ENCODE measurements at places on chromosomes 3 and 15. TPM values are rescaled to one million over a fixed set of nuclear protein-coding genes. Genes with fewer than 3 reads are reported as not detected.

FILIP1L gene
- total RNA-seq: 0.45 TPM

ZNF620 gene
- 7.5 TPM for total RNA-seq

XCR1 gene
- not detected for total RNA-seq

PRSS50 gene
- 4.1 TPM for total RNA-seq

SAMMSON gene
- not detected for total RNA-seq

PRR20G gene
- total RNA-seq: not detected

TM4SF18 gene
- 0.33 TPM for total RNA-seq

GRCh38 chr3:189500798-189501495 lies 130.2 kb upstream of the TP63 start:
- DNase-seq: no peak
- H3K27ac ChIP-seq: no peak overlapping the region
- H3K4me3 ChIP-seq: no peak overlapping the region
- no peaks in the 10 kb centered on the region for H3K36me3 ChIP-seq
- H3K4me1 ChIP-seq: no peaks in the 10 kb centered on the region

GRCh38 chr3:154783521-154783931 lies 296.6 kb upstream of the MME start:
- H3K27me3 ChIP-seq: no peaks in the 10 kb centered on the region
- peak; percentile 6 for DNase-seq
- no peaks in the 10 kb centered on the region for H3K4me1 ChIP-seq
- no peak overlapping the region for H3K4me3 ChIP-seq

DNA sequence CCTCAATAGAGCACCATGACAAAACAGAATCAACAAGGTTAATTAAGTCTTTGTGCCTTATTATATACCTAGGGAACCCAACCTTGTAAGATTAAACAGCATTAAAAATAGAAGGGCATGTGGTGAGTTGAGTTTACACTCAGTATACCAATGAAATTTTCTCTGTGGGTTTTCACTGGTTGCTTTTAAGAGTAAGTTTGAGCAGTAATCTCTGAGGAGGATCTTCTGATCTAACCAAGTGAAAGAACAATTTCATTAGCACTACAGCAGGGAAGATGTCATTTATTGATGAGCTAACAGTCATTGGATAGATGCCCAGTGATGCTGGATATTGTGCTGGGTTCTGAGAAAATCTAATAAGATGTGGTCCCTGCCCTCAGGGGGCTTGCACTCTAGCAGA lies 26.9 kb upstream of the AKAP13 start:
- no peak overlapping the region for H3K4me3 ChIP-seq
- peaks cover 15% of the 10 kb centered on the region for H3K4me1 ChIP-seq
- no peaks in the 10 kb centered on the region for H3K36me3 ChIP-seq
- no peaks in the 10 kb centered on the region for H3K27me3 ChIP-seq
- no peak overlapping the region for H3K27ac ChIP-seq

- no peak overlapping the region for H3K4me3 ChIP-seq
- H3K27ac ChIP-seq: no peak overlapping the region
- no peaks in the 10 kb centered on the region for H3K36me3 ChIP-seq
Observed at GRCh38 chr3:186239321-186239720, 122.7 kb downstream of the DGKG start.

DNA sequence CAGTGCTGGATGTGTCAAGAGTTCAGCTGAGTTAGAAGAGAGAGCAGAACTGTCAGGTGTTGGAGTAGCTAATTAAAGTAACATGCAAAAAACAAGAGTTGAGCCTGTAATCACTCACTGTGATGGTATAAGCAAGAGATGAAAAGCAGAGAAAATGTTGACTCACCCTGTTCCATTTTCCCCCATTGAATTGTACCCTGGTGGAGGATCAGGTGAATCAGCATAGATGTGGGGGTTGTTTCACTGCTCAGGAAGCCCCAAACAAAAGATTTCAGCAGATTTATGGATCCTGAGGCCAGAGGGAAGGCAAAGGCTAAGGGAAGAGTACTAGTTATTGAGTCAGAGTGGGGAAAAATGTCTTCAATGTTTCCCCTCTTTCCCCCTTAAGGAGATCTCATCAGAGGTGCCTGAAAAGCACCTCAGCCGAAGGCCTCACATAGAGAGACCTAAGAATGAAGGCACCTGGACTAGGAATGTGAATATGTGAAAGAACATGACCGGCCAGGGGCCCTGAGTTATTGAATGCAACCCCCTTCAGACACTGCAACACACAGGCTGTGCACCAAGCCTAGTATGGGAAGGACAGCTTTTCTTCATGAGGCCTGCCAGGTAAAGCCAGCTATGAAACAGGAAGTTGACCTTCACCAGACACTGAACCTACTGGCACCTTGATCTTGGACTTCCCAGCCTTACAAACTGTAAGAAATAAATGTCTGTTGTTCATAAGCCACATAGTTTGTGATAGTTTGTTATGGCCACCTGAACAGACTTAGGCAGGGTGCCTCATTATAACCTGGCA lies 90.1 kb downstream of the TMCO5A start:
- no peaks in the 10 kb centered on the region for H3K36me3 ChIP-seq
- H3K4me1 ChIP-seq: peaks cover 12% of the 10 kb centered on the region
- no peak for DNase-seq
- no peaks in the 10 kb centered on the region for H3K27me3 ChIP-seq
- no peak overlapping the region for H3K4me3 ChIP-seq

DNA sequence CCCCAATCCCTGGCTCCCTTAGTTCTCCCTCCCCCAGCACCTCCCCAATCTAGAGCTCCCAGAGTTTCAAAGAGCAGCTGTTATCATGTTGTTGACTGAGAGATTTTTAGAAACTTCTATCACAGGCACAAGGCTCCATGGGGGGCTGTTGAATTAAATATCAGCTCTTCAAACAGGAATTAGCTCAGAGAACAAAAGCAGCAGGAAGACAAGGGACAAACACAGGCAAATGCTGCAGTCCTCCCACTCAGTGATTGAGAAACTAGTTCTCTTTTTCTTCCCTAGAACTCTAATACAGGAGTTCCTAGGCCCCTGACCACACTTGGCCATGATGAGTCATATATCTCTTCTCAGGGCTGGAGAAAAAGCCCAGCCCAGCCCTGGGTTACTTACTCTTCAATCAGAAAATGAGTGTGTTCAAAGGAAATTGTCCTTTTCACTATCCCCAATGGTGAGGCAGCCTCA lies 262.1 kb downstream of the IGSF11 start:
- DNase-seq: no peak
- H3K36me3 ChIP-seq: no peaks in the 10 kb centered on the region
- no peaks in the 10 kb centered on the region for H3K4me1 ChIP-seq

GRCh38 chr3:142065932-142066331 lies 83.4 kb downstream of the TFDP2 start:
- H3K36me3 ChIP-seq: no peaks in the 10 kb centered on the region
- no peaks in the 10 kb centered on the region for H3K27me3 ChIP-seq
- no peak overlapping the region for H3K4me3 ChIP-seq
- H3K4me1 ChIP-seq: no peaks in the 10 kb centered on the region
- no peak for DNase-seq
- H3K27ac ChIP-seq: no peak overlapping the region

GRCh38 chr3:194987571-194988494 lies 283.1 kb downstream of the XXYLT1 start:
- no peaks in the 10 kb centered on the region for H3K27me3 ChIP-seq
- no peak overlapping the region for H3K4me3 ChIP-seq
- H3K27ac ChIP-seq: no peak overlapping the region
- H3K4me1 ChIP-seq: peaks cover 4% of the 10 kb centered on the region

GRCh38 chr15:101242160-101242998 lies 9.5 kb downstream of the CHSY1 start:
- H3K4me1 ChIP-seq: peaks cover 47% of the 10 kb centered on the region
- no peak overlapping the region for H3K4me3 ChIP-seq
- no peaks in the 10 kb centered on the region for H3K27me3 ChIP-seq
- H3K27ac ChIP-seq: no peak overlapping the region
- no peaks in the 10 kb centered on the region for H3K36me3 ChIP-seq

- H3K27ac ChIP-seq: no peak overlapping the region
- H3K36me3 ChIP-seq: no peaks in the 10 kb centered on the region
- H3K4me3 ChIP-seq: no peak overlapping the region
- H3K4me1 ChIP-seq: no peaks in the 10 kb centered on the region
Observed at GRCh38 chr3:161069511-161070251, 35.5 kb downstream of the B3GALNT1 start.

GRCh38 chr3:60585918-60586317 lies 665.3 kb downstream of the FHIT start:
- no peaks in the 10 kb centered on the region for H3K4me1 ChIP-seq
- peaks cover 3% of the 10 kb centered on the region for H3K27me3 ChIP-seq
- H3K36me3 ChIP-seq: no peaks in the 10 kb centered on the region
- H3K27ac ChIP-seq: no peak overlapping the region

DNA sequence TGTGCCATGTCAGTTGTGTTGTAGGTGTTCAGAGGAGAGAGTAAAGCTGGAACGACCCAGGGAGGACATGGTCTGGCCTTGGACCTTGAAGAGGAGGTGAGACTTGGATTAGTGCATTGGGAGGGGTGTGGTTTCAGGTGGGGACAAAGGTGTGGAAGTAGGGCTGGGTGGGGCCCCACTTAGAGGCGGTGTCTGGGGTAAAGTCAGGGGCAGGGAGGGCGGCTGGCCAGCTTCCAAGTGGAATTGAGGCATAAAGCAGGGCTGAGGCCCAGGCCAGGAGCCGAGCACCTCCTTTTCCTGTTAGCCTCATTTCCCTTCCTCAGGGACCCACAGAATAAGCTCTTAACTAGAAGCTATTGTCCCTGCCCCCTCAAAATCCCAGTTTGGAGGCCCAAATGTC lies 36.2 kb upstream of the FLNB start:
- no peak overlapping the region for H3K4me3 ChIP-seq
- DNase-seq: no peak
- H3K27me3 ChIP-seq: no peaks in the 10 kb centered on the region
- no peak overlapping the region for H3K27ac ChIP-seq

GRCh38 chr3:123292321-123293310 lies 90.9 kb downstream of the SEC22A start:
- peaks cover 20% of the 10 kb centered on the region for H3K36me3 ChIP-seq
- no peaks in the 10 kb centered on the region for H3K4me1 ChIP-seq
- no peak overlapping the region for H3K27ac ChIP-seq
- no peak for DNase-seq
- H3K27me3 ChIP-seq: no peaks in the 10 kb centered on the region

DNA sequence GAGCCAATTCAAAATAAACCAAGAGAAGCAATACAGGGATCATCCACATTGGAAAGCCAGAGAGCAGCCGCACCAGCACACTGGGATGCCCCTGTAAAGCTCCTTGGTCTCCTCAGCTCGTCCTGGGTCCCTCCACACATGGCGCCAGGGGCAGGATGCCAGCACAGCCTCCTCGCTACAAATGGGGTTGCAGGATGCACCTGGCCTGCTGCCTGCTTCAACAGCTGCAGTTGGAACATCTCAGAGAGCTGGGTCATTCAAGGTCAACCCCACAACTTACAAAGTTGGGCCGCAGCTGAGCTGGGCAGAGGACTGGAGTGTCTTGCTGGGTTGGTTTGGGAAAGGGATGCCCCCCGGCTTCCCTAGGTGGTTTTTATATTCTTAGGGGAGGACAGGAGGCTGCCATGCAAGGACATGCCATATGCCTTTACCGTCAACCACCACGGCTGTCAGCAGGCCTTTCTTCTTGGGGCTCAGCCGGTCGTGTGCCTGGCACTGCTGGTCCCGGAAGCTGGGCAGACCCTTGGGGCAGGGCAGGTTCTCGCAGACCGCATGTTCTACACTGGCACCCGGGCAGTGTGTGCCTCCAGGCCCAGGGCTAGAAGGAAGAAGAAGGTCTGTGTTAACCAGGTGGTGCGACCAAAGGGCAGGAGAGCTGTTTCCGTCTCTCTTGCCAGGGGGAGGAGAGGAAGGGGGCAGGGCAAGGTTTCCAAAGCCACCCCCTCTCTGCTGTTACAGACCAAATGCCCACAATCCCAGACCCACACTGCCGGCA lies 225.2 kb downstream of the ADAMTS17 start:
- no peaks in the 10 kb centered on the region for H3K27me3 ChIP-seq
- H3K36me3 ChIP-seq: no peaks in the 10 kb centered on the region
- peaks cover 30% of the 10 kb centered on the region for H3K4me1 ChIP-seq
- DNase-seq: no peak

GRCh38 chr3:131535131-131535530 lies 32.4 kb upstream of the MRPL3 start:
- H3K36me3 ChIP-seq: no peaks in the 10 kb centered on the region
- H3K4me3 ChIP-seq: no peak overlapping the region
- DNase-seq: peak; percentile 6

- DNase-seq: no peak
- H3K27me3 ChIP-seq: no peaks in the 10 kb centered on the region
- no peaks in the 10 kb centered on the region for H3K36me3 ChIP-seq
- no peak overlapping the region for H3K27ac ChIP-seq
Observed at GRCh38 chr3:98406034-98406433, 15.6 kb downstream of the OR5K3 start.

GRCh38 chr15:74839526-74840395 lies 3.2 kb downstream of the ULK3 start:
- H3K27me3 ChIP-seq: no peaks in the 10 kb centered on the region
- no peak for DNase-seq
- no peak overlapping the region for H3K4me3 ChIP-seq

DNA sequence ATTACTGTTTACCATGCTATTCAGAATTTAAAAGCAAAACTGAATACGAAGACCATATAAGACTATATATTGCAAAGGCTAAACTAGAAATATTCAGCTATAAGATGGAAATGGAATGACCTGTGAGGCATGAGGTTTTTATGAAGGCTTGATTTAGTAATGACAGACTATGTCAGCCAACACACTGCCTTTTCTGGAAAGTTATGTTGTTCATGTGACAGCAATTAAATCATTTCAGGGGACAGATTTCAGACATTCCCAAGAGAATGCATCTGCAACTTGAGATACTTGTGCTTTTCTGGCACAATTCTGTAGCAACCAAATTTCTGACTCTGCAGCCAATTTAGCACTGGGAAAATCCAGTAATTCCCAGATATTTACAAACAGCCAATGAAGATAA lies 8.6 kb upstream of the GATM start:
- no peak overlapping the region for H3K4me3 ChIP-seq
- no peak for DNase-seq
- peaks cover 23% of the 10 kb centered on the region for H3K27me3 ChIP-seq
- peak overlapping the region; percentile 81 for H3K27ac ChIP-seq

- DNase-seq: no peak
- no peaks in the 10 kb centered on the region for H3K27me3 ChIP-seq
- no peak overlapping the region for H3K4me3 ChIP-seq
- peaks cover 9% of the 10 kb centered on the region for H3K4me1 ChIP-seq
Observed at GRCh38 chr3:126714276-126714900, 10.3 kb downstream of the CHCHD6 start.

DNA sequence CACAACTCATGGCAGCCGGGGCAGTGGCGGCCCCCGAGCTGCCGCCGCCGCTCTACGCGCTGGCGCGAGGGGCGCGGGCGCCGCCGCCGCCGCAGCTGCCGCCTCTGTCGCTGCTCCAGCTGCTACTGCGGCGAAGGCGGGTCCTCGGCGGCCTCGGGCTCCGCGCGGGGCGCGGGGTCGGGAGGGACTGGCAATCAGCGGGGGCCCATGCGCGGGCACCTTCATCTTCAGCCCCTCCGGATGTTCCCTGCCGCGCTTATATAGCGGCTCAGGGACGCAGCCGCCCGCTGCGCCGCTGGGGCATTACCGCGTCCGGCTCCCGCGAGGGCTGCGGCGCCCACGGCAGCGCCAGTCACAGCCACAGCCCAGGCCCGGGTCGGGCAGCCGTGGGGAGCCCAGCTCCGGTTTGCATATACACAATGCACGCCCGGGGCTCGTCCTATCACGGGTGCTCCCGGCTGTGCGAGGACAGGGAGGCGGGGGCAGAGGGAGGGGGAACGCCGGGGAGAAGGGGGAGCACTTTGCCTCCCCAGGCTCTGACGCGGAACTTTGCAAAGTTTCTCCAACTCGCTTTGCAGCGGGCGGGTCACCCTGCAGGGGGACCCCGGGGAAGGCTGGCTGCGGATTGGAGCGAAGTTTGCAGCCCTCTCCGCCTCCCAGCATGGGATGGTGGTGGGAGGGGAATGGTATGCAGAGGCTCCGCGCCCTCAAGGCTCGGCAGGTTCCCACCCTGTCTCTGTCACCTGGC lies at the start of gene VGLL3:
Gene VGLL3 (minus strand): TSS at position 416 of the 748 bp plus-strand sequence. CDS start 406 bp downstream, at position 10.
- peak within 1 kb of the TSS; percentile 65 for H3K4me3 ChIP-seq
- H3K36me3 ChIP-seq: no peaks in the 10 kb centered on the region
- H3K27me3 ChIP-seq: peaks cover 55% of the 10 kb centered on the region
- H3K27ac ChIP-seq: no peak within 1 kb of the TSS
- DNase-seq: peak; percentile 72
- no peaks in the 10 kb centered on the region for H3K4me1 ChIP-seq

Data from cardiac muscle cell (in vitro differentiated cells and primary cell).